GM23248 (cell line): ENCODE measurements at places on chromosomes 3 and 15.

GRCh38 chr15:42141795-42142667 is 14.4 kb downstream of the PLA2G4F start:
- DNase-seq, result no peak

- peak; percentile 72 for DNase-seq
Observed at GRCh38 chr15:71651750-71652186, 158.6 kb upstream of the NR2E3 start.

DNA sequence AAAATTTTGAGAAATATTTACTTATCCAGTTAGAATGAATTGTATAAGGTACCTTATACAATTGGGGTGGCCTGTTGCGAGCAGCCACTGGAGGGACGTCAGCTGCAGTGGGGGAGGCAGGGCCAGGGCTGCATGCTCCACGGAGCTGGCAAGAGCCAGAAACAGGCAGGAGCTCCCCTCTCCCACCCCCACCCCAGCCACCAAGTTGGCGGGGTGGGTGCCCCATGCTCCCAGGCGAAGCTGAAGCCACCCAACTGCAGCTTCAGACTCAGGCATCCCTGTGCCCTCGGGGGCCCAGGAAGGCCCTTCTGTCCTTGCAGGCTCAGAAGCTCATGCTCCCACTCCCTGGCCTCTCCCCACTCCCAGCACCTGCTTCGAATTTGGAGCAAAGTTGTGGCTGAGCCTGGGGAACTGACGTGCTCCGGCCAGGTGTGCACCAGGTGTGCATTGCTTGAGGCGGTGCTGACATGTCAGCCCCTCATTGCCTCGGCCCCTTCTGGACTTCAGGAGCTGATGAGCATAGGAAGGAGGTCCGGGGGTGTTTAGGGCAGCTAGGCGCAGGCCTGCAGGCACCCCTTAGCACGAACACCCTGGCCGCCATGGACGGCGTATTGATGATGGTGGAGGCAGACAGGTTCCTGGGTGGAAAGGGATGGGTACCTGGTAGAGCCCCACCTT is 743.8 kb upstream of the GBE1 start:
- DNase-seq, result no peak

DNA sequence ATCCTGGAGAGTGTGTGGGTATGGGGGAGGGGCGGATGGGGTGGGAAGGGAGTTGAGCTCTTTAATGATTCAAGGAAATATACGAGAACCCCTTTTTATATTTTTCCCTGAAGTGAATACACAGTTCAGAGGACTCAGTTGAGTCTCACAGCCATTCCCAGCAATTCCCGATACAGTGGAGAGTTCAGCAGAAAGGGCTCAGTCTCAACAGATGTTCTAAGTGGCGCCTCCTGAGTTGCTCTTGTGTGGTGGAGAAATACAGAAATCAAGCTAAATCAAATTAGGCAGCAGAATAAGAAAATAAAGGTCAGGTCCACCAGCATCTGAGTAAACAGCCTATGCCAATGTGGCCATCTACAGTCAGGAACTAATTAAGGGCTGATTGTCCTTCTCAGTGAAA is 372.1 kb downstream of the NR2F2 start:
- no peak for DNase-seq

DNA sequence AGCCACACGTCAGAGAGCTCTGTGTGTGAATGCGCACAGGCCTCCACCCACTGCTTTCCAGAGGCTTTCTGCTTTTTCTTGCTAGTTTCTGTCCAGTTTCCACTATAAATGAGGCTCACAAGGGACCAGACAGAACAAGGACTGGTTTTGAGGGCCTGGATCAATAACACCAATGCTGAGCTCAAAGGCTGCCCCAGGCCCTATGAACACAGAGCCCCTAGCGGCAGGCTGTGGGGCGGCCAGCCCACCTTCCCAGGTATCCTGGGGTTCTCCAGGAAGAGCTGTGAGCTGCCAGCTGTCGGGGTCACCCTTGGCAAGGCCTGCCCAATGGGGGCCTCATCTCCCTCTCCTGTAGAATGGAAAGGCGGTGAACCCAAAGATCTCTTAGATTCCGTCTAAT is 2.2 kb upstream of the ITIH3 start:
- no peak for DNase-seq

DNA sequence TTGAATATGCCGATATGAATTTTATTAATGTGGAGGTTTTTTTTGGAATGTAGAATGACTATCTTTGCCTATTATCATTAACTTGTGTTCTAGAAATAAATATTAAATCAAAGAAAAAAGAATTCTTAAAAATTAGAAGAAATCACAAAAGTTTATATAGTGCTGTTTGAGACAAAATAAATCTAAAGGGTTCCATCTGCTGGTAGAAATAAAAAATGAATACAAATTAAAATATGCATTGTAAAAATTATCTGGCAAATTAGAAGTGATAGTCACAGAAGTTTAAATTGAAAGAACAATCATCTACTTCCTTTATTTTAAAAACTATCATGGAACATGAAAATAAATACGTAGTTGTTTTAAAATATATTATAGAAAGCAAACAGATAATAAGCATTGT is 22.7 kb upstream of the ZBTB20 start:
- DNase-seq, result peak; percentile 35

GRCh38 chr3:37670961-37671483 is 190.7 kb upstream of the CTDSPL start:
- no peak for DNase-seq

- DNase-seq, result no peak
Observed at GRCh38 chr3:43364494-43364893, 78.2 kb downstream of the SNRK start.
